ENCODE measurements at places on chromosomes 6 and 20. TPM values are rescaled to one million over a fixed set of nuclear protein-coding genes. Genes with fewer than 3 reads are reported as not detected.

DNA sequence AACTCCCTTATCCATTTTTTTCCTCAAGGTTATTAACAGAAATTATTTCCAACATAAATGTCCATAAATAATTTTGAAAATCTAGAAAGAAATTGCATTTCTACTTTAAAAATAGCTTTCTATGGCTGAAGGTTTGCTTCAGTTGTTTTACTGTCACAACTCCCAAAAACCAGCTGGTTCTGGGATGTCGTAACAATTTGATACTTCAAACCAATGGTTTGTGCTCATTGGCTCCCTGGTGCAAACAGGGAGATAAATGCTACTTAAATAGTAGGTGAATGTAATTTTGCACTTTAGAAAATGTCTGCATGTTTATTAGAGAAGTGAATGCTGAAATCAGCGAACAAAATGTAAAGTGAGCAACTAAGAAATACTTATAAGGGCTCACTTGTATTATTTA, 31.1 kb downstream of the LAMA2 start:
- DNase-seq: no peak

The TLDC2 gene
- total RNA-seq: not detected

DNA sequence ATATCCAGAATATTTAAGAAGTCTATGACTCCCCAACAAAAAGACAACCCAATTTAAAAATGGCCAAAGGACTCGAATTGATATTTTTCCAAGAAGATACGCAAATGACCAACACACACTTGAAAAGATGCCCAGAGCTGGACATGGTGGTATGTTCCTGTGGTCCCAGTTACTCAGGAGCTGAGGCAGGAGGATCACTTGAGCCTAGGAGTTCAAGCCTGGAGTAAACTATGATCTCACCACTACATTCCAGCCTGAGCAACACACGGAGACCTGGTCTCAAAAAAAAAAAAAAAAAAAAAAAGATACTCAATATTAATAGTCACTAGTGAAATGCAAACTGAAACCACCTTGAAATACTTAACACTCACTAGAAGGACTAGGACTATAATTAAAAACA, 12.2 kb upstream of the ARMC2 start:
- DNase-seq: no peak

DNA sequence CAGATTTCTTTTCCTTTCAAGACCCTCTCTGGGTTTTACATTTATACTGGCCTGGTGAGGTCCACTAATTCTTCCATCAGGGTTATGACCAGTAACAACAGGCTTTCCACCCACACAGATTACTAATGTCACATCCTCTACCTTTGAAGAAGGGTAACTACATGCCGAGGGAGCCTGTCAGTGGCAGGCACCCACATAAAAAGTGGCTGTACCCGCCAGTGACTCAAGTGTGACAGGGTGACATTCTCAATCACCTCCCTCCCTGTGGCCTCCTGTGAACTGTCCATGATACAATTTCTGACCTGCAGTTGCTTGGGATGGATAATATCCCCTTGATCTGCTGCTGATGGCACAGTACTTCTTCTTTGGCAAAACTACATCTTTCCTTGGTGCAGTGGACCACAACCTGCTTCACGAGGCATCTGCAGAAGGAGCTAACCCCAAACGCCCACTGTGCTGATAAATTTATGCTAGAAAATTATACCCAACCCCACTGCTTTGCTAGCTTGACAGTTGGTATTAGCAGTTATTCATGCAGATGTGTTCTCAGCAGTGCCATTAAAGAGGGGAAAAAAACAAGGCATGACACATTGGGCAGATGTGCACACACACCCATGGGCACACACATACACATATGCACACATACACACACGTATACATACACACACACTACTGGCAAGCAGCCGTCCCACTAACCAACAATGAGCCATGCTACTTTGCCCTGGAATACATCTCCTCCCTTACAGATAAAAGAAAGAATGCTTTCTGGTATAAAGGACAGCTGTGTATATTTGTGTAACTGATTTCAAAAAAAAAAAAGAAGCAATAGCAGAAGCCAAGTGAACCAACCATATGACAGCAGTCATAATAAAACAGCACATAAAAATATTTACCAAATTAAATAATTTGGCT, 20.8 kb downstream of the GFOD1 start:
- DNase-seq: no peak

GRCh38 chr20:53847139-53847836, 223.1 kb downstream of the BCAS1 start:
- DNase-seq: no peak

The FABP7 gene
- total RNA-seq: 48.6 TPM

DNA sequence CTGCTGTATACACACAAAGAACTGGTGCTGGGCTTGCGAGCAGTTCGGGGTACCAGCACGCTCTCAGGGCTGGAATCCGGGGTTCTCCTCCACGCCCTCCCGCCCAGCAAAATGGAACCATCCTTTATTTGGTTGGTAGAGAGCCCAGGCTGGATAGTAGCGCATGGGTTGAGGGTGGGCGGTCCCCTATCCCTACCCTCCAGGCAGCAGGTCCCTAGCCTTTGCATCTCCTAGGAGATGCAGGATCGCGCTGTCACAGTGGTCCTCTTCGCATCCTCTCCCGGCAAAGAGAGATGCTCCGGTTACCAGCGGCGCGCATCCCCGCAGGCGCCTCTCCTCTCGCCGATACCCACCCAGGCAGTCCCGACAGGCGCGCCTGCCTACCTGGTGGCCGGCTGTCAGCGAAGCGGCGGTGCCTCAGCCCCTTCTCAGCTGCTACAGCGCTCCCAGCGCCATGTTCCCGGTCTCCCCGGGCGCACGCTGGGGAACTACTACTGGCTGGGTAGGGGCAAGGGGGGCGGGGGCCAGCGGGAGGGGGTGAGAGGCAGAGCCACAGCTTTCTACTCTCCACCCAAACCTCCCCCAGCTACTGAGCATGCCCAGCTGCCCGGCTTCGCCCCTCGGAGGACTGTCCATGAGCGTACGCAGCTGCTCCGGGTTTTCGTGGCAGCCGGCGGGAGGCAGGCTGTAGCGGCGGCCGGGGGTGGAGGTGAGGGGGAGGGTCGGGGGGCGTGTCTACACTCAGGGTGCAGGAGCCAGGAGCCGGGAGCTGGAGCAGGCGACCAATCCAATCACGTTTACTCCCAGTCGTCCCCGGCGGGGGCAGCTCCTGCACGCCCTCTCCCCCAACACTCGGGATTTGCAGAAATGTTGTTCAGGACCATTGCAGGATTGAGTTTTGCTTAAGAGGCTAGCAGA, at the start of gene PAK5:
Gene PAK5 (minus strand): TSS at position 699 of the 918 bp plus-strand sequence. CDS start 194,748 bp downstream, outside the sequence.
- DNase-seq: peak; percentile 87

GRCh38 chr6:73340048-73340447, 14.0 kb downstream of the DPPA5 start:
- no peak for DNase-seq

GRCh38 chr6:15431762-15432483, 186.1 kb downstream of the JARID2 start:
- no peak for DNase-seq

GRCh38 chr20:35699957-35700624, 886 bp downstream of the ROMO1 start:
- no peak for DNase-seq

GRCh38 chr20:24782801-24783630, 166.1 kb upstream of the CST7 start:
- DNase-seq: no peak

GRCh38 chr6:48073976-48074767, 36.8 kb downstream of the PTCHD4 start:
- DNase-seq: no peak

- DNase-seq: no peak
These were observed 373.5 kb downstream of the TBC1D32 start for GRCh38 chr6:120960761-120961160.

- DNase-seq: no peak
These were observed at the start of gene HIVEP1 for GRCh38 chr6:12012038-12012557. HIVEP1 (plus strand) TSS chr6:12012312; CDS start chr6:12015629, 3,317 bp downstream.

DNA sequence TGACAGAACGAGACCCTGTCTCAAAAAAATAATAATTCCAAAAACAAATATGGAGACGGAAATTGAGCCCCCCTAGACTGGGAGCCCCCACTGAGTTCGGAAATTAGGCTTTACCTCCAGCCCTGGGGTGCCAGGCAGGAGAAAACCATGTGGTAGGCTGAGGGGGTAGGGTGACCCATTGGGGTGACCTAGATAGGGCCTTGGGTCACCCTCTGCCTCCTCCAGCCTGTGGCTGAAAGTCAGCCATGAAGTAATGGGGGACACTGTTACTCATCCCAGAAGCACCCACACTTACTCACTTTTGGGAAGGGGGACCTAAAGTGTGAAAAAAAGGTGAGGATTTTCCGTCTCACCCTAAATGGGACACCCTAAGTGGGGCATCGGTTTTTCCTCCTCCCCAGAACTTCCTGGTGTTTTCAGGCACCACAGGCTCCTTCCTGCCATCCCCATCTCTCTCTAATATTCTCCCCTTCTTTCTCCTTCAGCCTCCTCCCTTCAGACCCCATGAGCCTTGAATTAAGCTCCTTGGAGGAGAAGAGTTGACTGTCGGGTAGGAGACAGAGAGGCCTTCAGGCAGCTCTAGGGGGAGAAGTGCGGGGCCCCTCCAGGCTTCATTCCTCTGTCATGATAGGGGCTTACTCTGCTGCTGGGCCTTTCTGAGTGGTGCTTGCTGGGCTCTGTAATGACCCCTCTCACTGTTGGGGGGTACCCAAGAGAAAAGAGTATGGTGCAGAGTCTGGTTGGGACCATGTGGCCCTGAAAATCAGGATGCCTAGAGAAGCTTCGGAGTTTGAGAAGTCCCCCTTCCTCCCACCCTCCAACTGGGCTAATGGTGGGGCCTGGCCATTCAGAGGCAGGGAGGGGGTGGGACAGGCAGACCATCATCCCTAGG, 2.4 kb downstream of the LTB start:
- no peak for DNase-seq

GRCh38 chr6:162922563-162923166, 194.9 kb downstream of the PACRG start:
- no peak for DNase-seq

DNA sequence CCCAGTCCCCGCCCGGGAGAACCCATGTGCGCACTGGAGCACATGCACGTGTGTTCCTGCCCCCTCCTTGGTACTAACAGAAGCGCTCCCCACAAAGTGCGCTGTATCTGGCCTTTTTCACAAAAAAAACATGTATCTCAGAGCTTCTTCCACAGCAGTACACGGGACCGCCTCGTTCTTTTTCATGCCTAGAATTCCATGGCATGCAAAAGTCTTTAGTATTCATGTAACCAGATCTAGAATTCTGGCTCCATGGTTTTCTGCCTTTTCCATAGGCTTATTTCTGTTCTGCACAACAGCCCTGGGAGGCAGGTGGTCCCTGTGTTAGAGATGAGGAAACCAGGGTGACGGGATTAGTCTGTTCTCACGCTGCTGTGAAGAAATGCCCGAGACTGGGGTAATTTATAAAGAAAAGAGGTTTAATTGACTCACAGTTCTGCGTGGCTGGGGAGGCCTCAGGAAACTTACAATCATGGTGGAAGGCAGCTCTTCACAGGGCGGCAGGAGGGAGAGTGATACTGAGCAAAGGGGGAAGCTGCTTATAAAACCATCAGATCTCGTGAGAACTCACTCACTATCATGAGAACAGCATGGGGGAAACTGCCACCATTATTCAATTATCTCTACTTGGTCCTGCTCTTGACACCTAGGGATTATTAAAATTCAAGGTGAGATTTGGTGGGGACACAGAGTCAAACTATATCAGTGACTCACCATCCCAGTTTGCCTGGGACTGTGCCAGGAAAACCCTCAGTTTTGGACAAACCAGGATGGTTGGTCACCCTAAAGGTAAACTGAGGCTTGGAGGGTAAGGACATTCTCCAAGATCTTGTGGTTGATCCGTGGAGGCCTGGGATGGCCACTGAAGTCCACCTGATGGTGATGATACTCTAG, 41.0 kb downstream of the C20orf203 start:
- no peak for DNase-seq

The EDN3 gene
- total RNA-seq: 0.50 TPM

DNA sequence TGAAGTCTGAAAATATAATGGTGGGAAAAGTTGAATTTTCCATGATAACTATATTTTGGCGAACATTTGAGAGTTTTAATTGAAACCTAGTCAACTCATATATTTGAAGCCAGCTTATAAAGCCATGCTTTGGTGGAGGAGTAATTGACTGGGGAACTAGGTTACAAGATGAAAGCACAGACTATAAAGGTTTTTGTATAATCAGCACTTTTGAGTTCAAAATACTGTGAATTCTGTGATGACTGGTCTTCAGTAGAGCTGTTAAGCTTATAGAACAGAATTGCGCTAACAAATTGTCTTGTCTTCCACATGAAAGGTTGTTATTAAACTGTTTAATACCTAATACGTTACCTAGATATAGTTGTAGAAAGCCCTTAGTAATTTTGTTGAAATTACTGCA, 159.1 kb upstream of the SCGN start:
- DNase-seq: no peak

GRCh38 chr6:134240665-134241431, 77.1 kb downstream of the SGK1 start:
- no peak for DNase-seq

- peak; percentile 80 for DNase-seq
These were observed 348 bp upstream of the AFDN start for GRCh38 chr6:167826230-167826895.

DNA sequence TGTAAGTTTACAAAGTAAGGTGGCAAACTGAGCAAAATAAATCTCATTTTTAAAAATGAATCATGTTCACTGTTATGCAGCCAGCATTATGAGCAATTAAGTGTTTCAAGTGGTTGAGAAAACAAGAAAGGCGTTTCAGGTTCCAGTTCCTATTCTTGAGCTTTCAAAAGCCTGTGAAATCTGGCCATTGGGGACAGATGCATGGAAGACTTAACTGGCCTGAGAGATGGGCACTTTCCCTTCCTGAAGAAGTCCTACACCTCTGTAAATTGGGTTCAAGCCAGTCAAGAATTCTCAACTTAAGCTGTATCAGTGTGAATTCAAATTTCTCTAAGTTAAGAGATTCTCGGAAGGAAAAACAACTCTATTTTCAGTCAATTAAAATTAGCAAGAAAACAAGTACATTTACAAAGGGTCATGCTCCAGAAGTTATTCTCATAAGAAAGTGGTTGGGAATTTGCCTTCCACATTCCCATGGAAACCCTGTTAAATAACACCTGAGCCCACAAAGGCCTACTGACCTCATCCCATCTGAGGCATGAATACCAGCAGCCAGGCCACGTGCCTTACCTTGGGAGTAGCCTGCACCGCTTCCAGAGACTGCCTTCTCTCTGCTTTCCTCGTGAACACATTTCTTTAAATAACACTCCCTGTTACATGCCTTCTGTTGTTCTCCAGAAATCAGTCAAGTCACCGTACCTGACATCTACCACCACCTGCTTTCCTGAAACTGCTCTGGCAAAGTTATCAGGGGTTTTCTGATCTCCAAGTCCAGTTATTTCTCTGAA, 19.4 kb downstream of the MAP3K5 start:
- no peak for DNase-seq

The ANGPT4 gene
- total RNA-seq: 0.54 TPM

GRCh38 chr20:47019121-47019824, 124.6 kb downstream of the EYA2 start:
- DNase-seq: no peak

DNA sequence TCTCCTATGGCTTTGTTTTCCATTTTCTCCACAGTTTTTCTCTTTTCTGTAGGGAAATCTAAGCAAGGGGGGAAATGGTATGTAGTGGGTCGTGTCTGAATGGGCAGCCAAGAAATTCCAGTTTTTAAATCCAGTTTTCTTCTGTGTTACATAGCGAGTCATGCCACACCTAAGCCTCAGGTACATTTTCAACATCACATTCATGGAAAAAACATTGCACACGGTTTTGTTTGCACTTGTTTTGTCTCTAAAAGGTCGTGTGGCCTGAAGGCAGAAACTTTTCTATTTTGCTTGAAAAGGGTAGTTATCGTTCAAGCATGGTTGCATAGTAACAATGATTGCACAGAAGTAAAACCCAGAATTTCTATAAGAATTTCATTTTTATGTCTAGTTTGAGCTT, 70.5 kb downstream of the MOXD1 start:
- no peak for DNase-seq

The CALHM4 gene
- not detected for total RNA-seq
